ENCODE measurements at places on chromosomes 12 and 14.
A peak's percentile ranks its signal among the peaks of the same experiment; 100 is the strongest.

- DNase-seq: no peak
Measured at GRCh38 chr12:124562796-124563181, 4.6 kb downstream of the NCOR2 start.

GRCh38 chr14:102948698-102949061 is 26.2 kb downstream of the AMN start:
- DNase-seq: no peak

DNA sequence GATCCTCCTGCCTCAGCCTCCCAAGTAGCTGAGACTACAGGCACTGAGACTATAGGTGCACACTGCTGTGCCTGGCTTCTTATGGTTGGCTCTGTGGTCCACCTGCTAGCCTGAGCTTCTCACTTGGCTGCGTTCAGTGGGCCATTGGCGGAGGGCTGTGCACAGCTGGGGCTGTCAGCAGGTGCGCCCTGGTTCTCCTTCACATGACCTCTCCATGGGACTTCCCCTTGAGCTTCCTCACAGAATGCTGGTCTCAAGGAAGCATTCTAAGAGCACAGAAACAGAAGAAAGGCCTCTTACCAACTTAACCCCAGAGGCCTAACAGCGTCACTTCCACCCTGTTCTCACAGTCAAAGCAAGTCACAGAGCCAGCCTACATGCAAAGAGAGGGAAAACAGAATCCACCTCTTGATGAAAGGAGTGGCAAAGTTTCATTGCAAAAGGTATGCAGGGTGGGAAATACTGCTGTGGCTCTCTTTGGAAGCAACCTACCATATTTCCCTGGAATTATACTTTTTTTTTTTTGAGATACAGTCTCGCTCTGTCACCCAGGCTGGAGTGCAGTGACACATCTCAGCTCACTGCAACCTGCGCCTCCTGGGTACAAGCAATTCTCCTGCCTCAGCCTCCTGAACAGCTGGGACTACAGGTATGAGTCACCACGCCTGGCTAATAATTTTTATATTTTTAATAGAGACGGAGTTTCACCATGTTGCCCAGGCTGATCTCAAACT is 9.3 kb downstream of the RILPL2 start:
- DNase-seq: no peak

- peak; percentile 69 for DNase-seq
Measured at GRCh38 chr14:92960706-92961566, 38.0 kb downstream of the CHGA start.

- peak; percentile 97 for DNase-seq
Measured at GRCh38 chr14:92625213-92625612, 111.6 kb downstream of the RIN3 start.

DNA sequence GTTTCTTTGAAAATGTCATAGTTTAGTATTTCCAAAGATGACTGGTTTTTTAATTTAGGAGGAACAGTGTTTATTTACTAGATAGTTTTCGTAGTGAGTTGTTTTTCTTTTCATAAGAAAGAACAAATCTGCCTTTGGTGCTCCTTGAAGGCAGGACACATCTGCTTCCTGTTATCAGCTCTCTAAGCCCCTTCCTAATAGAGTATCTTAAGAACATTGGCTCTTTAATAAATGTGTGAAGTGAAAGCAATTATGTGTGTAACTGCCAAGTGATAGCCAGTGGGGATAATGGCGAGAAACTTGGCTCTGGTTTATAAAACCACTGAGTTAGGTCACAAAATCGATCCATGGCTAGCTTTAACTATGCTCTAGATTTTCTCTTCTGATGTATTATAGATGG is 23.5 kb upstream of the PPFIBP1 start:
- no peak for DNase-seq

GRCh38 chr14:64974563-64974962 is 2.4 kb upstream of the RAB15 start:
- DNase-seq: no peak

DNA sequence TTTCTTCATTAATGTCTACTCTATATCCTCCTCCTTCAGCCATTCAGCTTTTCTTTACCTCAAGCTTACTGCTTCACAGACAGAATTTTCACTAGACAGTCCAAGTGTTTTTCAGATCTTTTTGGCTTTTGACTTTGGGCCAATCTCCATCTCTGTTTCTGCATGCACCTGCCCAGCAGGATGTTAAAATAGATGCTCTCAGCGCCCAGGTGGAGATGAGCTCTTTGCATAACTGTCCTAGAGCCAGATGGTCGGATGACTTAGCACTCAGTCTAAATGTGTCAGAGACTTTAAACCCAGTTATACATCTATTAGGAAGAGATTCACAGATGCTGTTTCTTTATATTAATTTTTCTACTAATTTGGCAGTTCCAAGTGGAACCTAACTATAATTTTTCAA is 80.3 kb upstream of the SSTR1 start:
- DNase-seq: no peak

DNA sequence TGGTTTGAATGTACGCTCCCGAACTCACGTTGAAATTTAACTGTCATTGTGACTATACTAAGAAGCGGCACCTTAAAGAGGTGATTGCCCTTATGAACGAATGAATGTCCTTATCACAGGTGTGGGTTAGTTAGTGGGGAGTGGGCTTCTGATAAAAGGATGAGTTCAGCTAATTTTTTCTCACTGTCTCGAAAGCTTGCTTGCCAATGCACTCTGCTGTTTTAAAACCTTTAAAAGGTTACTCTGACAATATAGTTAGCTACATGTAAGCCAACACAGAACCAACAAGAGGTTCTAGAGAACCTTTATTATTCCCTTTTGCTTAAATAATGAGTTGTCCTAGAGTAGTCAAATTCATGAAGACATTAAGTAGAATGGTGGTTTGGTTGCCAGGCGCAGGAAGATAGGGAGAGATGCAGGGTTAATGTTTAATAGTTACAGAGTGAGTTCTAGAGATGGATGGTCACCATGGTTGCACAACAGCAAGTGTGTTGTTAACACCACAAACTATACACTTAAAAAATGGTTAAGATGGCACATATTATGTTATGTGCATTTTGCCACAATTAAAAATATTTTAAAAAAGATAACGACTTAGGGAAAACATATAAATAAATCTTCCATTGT is 26.3 kb downstream of the RTN1 start:
- DNase-seq: no peak

DNA sequence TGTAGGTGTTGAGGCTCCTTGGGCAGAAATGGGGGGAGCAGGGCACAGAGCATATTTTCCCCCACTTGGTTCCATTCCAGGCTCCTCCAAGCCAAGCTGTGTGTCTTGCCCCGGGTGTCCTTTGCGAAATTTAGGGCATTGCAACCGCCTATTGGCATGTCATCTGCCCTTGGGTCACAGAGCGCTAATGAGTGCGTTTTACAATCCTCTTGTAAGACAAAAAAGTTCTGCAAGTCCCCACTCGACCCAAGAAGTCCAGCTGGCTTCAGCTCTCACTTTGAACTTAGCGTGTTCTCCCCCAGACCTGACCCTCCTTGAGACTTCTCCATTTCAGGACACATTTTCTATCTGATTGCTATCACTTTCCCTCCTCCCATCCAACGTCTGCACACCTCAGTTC is 6.1 kb upstream of the LRTM2 start:
- DNase-seq: no peak

DNA sequence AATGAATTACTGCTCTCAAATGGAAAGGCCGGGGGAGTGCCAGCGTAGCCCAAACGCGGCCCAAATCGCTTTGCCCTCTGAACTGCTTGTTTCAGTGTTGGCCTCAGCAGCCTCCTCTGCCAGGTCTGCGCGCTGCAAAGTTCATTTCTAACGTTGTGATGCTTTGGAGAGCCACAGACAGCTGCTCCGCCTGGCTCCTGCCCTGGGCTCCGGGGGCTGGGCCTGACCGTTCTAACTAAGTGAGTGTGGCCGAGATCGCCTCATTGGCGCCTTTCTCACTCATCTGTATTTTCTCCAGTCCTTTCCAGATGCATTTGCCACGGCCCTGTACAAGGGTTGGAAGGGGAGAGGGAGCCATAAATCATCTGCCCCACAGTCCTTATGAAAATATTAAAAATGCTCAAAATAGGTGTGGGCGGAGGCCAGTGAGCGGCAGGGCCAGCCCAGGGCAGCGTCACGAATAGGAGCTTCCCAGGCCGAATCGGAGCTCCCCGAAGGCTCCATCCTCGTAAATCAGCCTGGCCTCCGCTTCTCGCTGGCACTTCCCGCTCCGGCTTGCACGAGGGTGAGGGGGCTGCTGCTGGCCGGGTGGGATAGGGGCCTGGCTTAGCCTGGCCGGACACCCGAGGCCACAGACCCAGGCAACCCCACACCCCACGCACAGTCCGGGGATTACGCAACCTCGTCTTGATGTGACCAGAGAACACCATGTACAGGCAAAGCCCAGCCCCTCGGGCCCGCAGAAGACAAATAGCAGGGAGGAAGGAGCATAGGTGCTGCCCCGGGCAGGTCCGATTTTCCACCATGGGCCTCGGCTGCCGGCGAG is 196.6 kb upstream of the DIO3 start:
- no peak for DNase-seq

DNA sequence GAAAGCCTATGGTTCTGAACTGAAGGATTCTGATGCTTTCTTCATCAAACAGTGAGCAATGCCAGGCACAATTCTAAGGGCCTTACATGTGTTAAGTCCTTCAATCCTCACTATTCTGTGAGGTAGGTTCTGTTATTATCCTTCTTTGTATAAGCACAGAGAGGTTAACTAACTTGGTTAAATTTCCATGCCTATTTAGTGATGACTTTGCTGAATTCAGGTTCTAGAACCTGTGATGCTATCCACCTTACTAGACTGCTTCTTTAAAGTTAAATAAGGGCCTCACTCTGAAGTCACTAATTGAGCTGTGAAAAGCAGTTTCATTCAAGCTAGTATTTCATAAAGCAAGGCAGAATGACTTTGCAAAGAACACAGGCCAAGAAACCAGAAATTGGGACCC is 138.9 kb upstream of the PARP11 start:
- no peak for DNase-seq

GRCh38 chr12:127257366-127257935 is 1009.5 kb upstream of the TMEM132C start:
- DNase-seq: peak; percentile 59
